Activated naive CD4-positive, alpha-beta T cell treated with anti-CD3 and anti-CD28 coated beads, Interleukin-2, amount 50 U/mL, for 16 hours (primary cell): ENCODE measurements at places on chromosomes 3 and 15.
A peak's percentile ranks its signal among the peaks of the same experiment; 100 is the strongest.

GRCh38 chr3:76943058-76943457, 96.8 kb upstream of the ROBO2 start:
- no peak for DNase-seq

GRCh38 chr15:64854041-64854440, 12.3 kb downstream of the PLEKHO2 start:
- no peak for DNase-seq

GRCh38 chr3:5271372-5271683, 83.8 kb downstream of the EDEM1 start:
- no peak for DNase-seq

GRCh38 chr15:79897380-79897678, 515 bp upstream of the MTHFS start:
- DNase-seq, result no peak

DNA sequence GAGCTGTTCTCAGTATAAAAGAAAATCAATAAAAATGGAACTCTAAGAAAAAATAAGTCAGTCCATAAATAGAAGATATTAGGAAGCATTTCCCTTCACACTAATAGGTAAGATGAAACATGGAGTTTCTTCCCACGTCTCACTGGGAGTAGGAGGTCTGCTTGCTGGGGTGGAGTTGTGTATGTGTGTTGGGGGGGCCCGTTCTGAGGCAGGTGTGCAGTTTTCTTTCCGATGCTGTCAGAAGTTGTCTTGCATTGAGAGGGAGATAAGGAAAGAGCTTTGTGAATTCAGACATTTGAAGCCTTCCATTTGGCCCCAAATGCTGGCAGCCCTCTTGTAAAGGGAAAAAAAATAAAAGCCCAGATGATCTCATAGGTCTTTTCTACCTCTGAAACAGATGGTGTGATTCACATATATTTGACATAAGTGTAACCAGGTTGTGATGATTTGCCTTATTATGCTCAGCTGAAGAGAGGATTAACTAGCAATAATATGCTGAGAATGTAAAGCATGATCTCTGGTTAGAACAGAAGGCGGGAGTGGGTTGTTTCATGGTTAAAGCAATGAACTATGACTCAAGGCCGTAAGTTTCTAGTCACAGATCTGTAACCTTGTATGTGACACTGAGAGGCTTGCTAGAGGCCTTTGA, 8.8 kb downstream of the RASGRP1 start:
- peak; percentile 19 for DNase-seq

- no peak for DNase-seq
These were observed 607 bp upstream of the SENP2 start for GRCh38 chr3:185585518-185585858.

DNA sequence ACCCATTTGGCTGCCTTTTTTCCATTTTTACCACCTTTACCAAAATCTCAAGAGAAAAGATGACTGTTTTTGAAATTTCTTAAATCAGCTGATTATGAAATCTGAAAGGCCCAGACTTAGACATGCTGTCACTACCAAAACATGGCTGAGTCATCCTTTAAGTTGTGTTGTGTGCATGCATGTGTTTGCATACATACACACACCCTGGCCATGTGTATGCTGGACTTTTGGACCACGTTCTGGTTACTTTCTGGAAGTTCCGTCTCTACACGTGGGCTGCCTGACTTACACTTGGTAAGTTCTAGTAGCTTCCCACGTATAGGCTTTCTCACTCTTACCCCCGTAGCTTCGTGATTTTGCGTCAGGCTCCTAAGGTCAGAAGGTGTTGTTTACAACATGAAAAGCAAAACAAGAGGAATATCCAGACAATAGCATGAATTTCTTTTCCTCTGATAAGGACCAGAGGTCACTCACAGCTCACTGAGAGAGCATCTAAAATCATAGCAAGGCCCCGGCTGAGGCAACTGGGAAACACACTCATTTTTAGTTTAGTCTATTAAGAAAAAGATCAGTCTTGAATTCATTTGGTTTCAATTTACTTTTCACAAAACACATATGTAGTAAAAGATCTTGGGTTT, 62.4 kb downstream of the COL8A1 start:
- no peak for DNase-seq

DNA sequence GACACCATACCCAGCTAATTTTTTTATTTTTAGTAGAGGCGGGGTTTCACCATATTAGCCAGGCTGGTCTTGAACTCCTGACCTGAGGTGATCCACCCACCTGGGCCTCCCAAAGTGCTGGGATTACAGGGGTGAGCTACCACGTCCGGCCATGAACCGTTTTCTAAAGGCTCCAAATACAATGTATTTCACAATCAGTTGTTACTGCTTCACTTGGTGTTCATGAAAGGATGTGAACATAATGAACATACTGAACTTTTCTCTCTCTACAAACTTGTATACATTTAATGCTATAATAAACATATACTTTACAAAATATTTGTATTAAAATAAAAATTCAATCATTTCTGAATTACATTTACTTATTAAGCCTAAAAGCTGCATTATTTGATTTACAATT, 28.9 kb downstream of the TBL1XR1 start:
- no peak for DNase-seq

DNA sequence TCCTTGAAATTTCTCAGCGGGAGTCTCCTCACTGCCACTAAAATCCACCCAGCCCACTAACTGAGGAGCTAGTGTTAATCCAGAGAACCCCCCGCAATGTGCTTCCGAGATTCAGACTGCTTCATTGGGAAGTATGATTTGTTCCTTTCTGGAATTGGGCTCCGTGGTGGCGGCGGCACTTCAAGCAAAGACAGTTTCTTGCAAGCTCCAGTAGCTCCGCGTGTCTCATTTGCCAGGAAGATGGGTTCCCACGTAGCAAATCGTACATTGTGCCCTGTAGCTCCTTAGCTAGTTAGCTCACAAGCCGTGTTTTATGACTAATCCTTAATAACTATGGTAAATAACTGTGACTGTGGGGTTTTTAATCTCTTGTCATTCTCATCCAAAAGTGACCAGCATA, 45.4 kb downstream of the SLC6A1 start:
- no peak for DNase-seq

DNA sequence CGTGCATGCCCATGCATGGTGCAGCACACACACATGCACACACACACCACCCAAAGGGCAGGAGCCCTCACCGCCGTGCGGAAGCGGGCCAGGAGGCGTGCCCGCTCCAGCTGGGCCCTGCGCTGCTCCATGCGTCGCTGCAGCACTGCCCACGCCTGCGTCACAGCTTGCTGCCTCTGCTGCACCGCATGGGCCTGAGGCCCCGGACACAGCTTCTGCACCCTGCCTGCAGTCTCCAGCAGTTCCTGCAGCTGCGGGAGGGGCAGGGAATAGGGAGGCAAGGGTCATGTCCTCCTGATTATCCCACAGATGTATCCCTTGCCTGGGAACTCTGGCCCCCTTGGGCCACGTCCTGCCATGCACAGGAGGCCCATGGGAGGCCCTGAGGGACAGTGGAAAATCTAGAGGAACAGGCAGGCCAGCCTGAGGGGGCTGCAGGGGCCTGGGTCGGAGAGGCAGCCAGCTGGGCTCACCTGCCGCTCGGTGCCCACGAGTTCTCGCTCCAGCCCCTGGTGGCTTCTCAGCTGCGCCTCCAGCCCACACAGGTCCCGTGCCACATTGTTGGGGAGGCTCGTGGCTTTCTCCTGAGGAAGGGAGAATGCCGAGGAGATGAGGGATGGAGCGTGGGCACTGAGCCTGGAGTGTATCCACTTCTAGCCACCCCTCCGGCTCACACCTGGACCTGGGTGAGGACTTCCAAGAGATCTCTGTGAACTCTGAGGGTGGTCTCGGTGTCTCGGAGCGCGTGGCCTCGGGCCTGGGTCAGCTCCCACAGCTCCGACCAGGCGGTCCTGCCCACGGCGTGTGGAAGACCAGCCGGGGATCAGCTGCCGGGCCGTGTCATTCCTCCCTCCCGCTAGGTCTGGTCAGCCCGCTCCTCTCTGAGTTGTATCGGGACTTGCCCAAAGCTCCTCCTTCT, 23.8 kb downstream of the SPTBN5 start:
- no peak for DNase-seq

- no peak for DNase-seq
These were observed 45.2 kb upstream of the NR2F2 start for GRCh38 chr15:96285305-96285704.

GRCh38 chr3:126982471-126983175, at the start of gene PLXNA1:
PLXNA1 (plus strand) TSS chr3:126983115; CDS start chr3:126988594, 5,479 bp downstream.
- peak; percentile 88 for DNase-seq

DNA sequence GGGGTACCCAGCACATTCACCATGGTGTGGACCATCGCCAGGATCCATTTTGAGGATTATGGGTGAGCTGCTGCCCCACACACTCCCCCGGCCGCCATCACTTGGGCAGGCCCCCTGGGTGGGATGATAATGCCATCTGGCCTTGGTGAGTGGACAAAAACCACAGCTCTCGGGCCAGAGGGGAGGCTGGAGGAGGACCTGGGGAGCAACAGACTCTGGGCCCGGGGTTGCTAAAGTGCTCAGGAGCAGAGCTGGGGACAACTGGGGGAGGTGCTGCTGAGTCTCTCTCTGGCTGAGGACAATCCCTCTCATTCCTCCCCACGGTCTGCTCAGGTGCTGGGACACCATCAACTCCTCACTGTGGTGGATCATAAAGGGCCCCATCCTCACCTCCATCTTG, 29.0 kb downstream of the VIPR1 start:
- DNase-seq, result no peak

- no peak for DNase-seq
These were observed 393.3 kb downstream of the FEZF2 start for GRCh38 chr3:61980041-61980440.

- DNase-seq, result no peak
These were observed 83.9 kb upstream of the MEX3B start for GRCh38 chr15:82129761-82130160.

- no peak for DNase-seq
These were observed 108.2 kb downstream of the THSD4 start for GRCh38 chr15:71223516-71223915.

- DNase-seq, result no peak
These were observed 182.8 kb downstream of the THRB start for GRCh38 chr3:24311881-24312280.

DNA sequence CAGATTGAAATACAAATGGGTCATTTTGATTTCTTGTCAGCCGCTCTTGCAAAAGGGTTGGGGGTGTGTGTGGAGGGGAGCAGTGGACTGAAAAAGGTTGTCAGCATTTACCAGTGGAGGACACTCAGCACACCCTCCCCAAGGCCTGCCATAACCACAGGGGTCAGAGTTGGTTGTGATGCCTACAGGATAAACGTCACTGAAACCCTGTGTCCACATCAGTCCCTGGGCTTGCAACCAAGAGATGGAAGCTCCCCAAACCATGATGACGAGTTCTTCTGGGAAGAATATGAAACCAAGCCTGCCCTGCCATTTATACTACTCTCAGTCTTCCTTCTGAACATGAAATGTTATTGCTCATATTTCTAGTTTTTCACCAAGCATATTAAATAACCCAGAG, 54.0 kb upstream of the UMPS start:
- DNase-seq, result no peak

DNA sequence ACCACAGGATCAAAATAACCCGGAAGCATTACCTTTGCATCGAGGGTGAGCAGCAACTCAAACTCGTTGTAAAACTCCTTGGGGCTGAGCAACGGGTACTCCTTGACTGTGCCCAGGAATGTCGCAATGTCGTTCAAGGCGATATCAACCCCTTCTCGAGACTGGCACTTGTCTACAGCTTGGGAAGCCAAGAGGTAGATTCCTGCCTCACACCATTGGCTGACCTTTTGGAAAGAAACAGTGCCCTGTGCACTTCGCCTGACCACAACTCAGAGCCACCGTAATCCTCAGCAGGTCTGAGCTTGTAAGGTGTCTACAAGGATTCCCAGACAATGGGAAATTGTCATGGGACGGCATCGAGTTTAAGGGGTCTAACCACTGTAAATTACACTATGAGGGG, 43.9 kb downstream of the B3GNT5 start:
- no peak for DNase-seq

- no peak for DNase-seq
These were observed 13.4 kb downstream of the SCAMP5 start for GRCh38 chr15:75008629-75009326.

DNA sequence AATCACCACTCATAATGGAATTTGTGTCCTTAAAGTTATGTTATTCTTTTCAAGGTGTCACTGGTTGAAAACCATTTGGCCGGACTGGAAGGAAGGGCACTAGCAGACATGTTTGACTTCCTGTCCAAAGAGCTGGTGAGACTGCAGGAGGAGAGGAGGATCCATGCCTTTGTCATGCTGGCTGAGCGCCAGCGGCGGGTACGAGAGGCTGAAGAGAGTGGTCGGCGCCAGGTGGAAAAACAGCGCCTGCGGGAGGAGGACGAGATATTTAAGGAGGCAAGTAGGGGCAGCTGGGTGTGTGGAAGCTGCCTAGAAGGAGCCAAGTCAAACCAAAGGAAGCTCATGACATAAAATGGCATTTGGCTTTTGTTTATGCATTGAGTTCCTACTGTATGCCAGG, 38.0 kb upstream of the NR1I2 start:
- no peak for DNase-seq
